ENCODE measurements at places on chromosomes 4 and X. TPM values are rescaled to one million over a fixed set of nuclear protein-coding genes. Genes with fewer than 3 reads are reported as not detected.

The GPR78 gene
- total RNA-seq: 2.0 TPM

DNA sequence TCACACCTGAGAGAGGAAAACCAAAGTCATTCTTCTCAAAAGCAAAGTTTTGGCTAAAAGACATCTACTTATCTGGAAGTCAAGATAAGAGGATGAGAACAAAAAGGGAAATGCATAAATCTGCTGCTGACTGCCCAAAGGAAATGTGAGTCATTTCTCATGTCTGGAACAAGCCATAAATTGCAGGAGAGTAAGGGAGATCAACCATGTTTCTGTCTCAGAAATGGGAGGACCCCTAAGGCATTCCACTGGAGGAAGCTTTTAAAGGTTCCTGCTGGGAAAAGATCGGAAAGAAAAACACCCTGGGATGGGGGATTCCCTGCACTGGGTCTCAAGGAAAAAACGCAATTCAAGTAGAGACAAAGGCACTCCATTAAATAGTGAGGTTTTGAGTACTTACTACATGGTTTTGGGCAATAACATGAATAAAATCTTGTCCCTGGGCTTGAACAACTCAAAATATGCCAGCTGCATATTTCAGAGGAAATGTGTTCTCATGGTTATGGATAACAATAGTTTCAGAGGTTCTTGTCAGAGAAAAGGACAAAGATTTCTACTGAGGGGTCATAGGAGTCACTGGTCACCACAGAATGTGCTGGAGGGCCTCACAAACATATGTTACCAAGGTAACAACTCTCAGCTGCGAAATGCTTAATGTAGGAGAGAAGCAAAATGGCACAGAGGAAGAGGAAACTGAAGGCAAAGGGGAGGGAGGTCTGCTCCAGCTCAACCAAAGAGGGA lies 19.3 kb downstream of the GPR143 start:
- peak; percentile 77 for DNase-seq

- DNase-seq: no peak
These were observed 9.4 kb downstream of the GPRIN3 start for GRCh38 chr4:89298155-89298554.

The L1CAM gene
- total RNA-seq: 0.36 TPM

The ZXDA gene
- total RNA-seq: 5.2 TPM

The TBC1D25 gene
- 10.1 TPM for total RNA-seq

- DNase-seq: no peak
These were observed 261.1 kb downstream of the SNCA start for GRCh38 chr4:89575840-89576239.
